ENCODE measurements at places on chromosomes 2 and 18.
A peak's percentile ranks its signal among the peaks of the same experiment; 100 is the strongest.

- DNase-seq, result peak; percentile 11
Observed at GRCh38 chr2:45964223-45964841, 312.9 kb downstream of the PRKCE start.

GRCh38 chr18:49663899-49664890 lies 102.3 kb downstream of the LIPG start:
- DNase-seq, result no peak

- no peak for DNase-seq
Observed at GRCh38 chr2:36356298-36356989, 866 bp downstream of the CRIM1 start.

DNA sequence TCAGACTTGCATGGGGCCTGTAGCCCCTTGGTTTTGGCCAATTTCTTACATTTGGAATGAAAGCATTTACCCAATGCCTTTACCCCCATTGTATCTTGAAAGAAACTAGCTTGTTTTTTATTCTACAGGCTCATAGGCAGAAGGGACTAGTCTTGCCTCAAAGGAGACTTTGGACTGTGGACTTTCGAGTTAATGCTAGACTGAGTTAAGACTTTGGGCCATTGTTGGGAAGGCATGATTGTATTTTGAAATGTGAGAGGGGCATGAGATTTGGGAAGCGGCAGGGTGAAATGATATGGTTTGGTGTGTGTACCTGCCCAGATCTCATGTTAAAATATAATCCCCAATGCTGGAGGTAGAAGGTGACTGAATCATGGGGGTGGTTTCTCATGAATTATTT lies 13.4 kb upstream of the WDR75 start:
- DNase-seq, result no peak

DNA sequence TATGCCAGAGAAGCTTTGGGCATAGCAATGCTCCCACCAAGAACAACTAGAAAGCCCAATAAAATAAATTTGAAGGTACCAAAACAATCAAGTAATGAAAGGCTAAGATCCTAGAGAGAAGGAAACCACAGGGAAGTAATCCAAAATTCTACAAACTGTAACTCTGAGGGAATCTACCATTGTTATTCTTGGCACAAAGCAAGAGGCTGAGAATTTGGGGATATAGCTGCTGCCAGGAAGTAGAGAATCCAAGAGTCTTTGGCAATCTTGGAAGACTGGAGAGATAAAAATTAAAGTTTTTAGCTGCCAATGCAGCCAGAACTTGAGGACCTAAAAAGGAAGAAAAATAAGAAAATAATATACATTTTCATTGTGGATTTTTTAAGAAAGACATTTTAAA lies 68.5 kb downstream of the PIGN start:
- DNase-seq, result no peak

DNA sequence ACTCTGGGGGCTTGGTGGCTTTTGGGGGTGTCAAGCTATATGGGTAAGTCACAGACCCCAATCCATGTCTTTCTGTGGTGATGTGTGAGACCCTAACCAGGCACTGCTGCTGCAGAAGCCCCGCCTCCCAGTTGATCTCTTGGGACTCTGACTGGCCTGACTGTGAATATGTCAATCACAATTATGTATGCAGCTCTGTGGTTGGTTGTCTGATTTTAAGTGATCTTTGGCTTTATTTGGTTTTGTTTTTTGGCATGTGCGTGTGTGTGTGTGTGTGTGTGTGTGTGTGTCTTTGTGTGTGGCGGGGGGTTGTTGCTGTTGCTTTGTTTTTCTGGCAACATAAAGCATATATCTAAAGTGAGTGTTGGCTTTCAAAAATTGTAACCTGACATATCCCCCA lies 78.5 kb upstream of the GLS start:
- no peak for DNase-seq

DNA sequence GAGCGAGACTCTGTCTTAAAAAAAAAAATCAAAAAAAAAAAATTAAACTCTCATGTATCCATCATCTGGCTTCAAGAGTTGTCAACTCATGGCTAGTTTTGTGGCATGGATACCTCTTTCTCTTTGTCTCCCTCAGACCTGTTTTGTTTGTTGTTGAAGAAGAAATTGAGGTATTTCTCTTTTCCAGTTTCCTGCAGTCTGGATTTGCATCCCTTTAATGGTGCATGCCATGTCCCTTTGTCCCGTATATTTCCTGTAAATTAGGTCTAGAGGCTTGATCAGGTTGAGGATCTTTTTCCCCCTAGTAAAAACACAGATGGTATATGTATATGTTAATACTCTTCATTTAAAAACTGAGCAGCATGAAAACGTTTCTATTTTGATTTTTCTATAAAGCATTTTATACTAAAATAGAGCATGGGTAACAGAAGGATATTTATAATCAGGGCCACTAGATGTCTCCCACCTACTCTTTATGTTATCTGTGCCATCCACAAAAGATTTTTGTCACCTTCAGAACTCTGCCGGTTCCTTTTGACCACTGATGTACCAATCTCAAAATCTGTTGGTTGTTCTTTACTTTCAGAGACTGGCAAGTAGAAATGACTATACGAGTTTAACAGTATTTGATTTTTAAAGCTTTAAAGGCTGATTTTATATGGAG lies 80.1 kb downstream of the GALNT1 start:
- peak; percentile 15 for DNase-seq

GRCh38 chr18:27378431-27379095 lies 193.5 kb upstream of the CHST9 start:
- no peak for DNase-seq

GRCh38 chr2:61196671-61197070 lies 34.7 kb downstream of the C2orf74 start:
- DNase-seq, result no peak

GRCh38 chr2:68737711-68738110 lies 3.1 kb downstream of the ARHGAP25 start:
- DNase-seq, result peak; percentile 30

Measured in midbrain (tissue), 1 donor.